ENCODE measurements at places on chromosomes 11 and 22.

GRCh38 chr11:122700666-122701065 is 45.1 kb downstream of the UBASH3B start:
- DNase-seq, result no peak

DNA sequence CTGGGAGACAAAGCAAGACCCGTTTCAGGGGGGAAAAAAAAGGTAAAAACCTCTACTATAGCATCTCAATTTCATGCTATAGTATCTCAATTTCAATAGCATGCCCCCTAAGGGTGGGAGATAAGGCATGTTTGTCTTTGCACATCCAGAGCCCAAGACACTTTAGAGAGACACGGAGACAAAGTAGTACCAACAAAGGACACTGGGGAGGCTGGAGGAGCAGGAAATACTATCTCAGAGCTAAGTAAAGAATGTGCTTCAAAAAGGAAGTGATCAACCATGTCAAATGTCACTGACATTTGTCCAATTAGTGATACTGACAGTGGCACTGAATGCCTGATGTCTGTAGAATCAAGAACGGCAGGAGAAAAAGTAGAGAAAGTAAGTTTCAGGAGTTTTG is 68.6 kb downstream of the RRAS2 start:
- no peak for DNase-seq

- no peak for DNase-seq
These were observed 21.6 kb downstream of the LRFN4 start for GRCh38 chr11:66878474-66878873.

GRCh38 chr11:69249311-69250185 is 44.4 kb upstream of the MYEOV start:
- no peak for DNase-seq

- no peak for DNase-seq
These were observed 5.9 kb downstream of the ARRB1 start for GRCh38 chr11:75345455-75346160.

DNA sequence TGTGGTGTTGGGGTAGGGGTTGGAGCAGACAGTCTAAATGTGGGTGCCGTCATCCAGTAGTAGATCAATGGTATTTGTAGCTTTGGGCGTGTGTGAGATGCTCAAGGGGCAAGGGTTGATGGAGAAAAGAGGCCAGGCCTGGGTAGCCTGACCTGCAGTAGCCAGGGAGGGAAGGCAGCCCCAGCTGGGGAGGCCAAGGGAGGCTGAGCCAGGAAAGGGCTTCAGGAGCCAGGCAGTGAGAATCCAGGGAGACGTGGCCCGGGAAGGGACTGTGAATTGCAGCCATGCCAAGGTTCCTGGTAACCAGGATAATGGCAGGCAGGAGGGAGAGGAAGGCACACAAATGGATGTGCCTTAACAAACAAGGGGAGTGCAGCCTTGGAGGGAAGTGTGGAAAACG is 2.5 kb upstream of the DERL3 start:
- no peak for DNase-seq

DNA sequence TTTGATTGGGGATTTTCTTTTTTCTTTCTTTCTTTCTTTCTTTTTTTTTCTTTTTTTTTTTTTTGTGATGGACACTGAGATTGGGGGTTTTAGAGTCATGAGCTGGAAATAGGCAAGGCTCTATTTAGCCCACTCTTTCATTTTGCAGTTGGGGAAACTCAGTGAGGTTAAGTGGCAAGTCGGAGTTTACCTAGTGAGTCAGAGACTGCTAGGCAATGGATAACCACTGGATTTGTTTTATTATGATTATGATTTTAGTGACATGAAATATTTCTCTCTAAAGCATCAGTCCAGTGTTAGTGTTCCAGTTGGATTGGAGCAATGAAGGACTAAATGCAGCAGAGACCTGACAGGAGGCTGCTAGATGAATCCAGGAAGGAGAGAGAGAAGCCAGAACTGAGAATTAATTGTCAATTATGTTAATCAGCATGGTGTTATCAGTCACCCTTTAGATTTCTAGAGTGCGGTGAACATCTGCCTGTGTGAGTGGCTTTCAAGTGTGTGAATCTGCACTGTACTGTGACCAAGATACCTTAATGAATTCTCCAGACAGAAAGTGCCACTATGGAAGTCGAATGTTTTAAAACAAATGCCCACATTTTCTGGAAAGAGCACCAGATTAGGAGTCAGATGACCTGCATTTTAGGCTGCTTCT is 10.9 kb downstream of the BMAL1 start:
- DNase-seq, result no peak

DNA sequence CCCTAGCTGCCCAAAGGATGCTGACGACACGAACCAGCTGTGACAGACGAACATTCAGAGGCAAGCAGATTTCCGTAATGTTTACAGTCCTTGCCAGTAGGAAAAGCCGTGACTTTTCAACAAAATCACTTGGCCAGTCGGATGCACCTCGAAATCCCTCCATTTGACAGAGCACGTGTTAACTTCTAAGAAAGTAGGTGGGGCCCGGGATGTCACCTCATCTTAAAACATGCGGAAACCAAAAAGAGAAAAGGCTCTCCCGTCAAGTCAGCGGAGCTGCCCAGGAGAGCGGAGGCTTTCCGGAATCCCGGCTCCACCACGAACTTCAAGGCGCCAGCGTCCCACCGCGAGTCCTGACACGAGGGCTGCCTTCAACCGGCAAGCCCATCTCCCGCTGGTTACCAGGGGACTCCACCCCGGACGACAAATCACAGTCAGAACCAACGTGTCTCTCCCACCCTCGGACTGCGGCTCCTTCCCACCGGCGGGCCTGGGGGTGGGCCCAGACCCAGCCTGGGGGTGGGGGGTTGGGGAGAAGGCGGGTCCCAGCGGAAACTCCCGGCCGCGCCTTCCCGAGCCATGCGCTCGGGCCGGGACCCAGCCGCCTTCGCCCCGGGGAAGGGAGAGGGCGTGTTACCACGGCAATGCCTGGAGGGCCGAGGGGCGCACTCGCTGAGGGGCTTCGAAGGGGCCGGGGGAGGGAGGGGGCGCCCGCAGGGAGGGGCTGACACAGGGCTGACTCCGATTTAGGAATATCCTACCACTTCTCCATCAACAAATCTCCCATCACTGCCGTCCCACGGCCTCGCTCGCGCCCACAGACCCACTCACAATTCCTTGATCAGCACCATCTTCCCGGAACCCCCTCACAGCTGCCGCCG is 475 bp downstream of the PITPNB start:
- peak; percentile 60 for DNase-seq

Measured in T-helper 2 cell (primary cell).